ENCODE measurements at places on chromosomes 7 and 10.

- no peak for DNase-seq
These were observed 81.6 kb downstream of the ARMH3 start for GRCh38 chr10:101974091-101974971.

DNA sequence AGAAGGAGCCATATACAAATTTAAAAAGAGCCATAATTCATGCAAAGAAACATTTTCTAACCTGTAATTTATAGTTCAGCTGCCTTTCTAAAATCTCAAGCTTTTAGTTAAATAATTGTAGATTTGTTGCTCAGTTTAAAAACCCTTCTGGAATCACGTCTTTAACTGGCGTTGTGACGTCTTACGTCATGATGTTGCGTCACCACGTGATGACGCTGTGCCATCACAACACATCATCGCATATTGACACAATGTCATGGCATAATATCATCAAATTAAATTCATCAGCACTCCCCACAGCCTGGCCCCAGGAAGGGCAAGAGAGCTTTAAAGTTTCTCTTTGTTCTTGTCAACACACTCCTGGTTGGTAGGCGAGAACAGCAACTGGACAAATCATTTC is 194.8 kb downstream of the GRM8 start:
- DNase-seq, result no peak

DNA sequence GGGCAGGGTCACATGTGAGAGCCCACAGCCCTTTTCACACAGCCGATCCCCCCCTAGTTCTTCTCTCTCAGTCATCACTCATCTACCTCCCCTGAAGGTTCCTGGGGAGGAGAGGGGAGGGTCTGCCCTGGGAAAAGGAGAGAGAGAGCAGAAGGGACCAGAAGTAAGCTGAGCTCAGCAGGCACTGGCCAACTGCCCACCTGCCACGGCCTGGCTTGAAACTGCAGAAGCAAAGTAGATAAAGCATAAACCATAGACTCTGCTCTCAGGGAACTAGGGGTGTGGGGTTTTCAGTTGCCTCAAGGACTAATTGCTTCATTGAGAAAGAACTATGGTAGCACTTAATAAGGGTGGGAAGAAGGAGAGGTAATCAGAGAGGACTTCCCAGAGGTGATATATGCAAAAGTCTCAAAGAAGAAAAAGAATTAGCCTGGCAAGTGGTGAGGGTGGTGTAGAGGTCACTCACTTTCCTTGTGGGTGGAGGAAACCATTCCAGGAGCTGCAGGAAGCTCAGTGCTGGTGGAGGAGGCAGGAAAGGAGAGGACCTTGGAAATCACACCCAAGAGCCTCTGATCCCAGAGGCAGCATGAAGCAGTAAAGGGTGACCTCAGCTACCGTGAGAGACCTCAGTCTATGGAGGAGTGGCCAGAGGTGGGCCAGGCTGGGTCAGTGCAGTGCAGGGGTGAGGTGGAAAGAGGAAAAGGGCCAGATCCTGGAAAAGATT is 17.2 kb downstream of the PILRA start:
- no peak for DNase-seq

DNA sequence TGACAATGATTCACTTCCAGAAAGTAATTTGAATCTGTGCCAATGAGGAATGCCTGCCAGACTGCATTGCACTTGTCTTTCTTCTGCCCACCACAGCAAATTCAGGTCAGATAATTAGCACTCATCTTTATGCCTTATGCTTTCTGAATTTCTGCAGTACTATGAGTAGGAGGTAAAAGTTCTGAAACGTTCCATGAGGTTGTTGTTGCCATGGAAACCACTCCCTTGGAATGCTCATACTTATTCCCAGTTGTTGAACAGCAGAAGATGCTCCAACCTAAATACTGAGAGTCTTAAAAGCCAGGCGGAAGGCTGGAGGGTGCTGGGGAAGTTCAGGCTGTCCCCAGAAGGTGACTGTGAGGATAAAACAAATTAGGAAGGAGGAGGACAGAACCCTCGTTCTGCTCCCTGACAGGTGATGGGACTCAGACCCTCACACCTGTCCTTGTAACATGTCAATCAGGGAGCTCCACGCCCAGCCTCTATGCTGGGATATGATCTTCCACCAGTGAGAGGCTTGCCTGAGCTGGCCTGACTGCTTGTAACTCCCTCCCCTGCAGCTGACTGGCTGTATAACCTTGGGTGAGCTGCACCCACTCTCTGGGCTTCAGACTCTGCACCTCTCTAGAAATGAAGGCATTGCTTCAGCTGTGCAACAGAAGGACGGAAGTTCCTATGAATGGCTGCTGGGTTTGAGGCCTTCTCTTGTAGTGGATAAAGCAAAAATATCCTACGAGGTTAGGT is 554.3 kb upstream of the MGMT start:
- no peak for DNase-seq

DNA sequence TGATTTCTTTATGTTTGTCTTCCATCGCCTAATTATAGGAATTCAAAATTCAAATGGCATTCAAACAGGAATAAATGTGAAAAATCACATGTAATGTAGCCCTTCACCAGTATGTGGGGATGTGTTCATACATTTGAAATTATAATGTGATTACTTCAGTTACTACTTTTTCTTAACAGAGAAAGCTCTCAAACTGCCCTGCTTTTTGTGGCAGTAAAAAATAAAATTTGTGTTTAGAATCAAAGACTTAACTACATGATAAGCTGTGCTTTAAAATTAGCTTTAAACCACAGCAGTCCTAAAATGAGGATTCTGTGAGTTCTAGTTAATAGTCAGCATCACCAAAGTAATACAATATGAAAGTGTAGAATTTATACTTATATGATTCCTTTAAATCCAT is 7.8 kb upstream of the HERC4 start:
- no peak for DNase-seq

DNA sequence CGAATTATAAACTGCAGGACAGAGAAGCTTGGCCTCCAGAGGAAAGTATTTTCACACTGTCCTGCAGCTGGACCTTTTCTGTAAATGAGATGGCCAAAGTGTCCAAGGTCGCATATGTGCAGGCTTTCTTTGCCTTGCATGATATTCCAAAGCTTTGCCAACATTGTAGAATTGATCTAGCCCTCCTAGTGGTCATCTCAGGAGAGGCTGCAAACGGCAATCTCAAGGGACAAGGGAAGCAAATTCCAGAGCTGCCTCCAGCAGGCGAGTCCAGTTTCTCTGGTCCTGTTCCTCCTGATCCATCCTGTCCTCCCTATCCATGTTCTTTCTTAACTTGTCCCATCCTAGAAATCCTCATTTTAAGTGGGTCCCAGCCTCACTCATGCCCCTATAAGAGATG is 373.4 kb upstream of the PCDH15 start:
- no peak for DNase-seq

DNA sequence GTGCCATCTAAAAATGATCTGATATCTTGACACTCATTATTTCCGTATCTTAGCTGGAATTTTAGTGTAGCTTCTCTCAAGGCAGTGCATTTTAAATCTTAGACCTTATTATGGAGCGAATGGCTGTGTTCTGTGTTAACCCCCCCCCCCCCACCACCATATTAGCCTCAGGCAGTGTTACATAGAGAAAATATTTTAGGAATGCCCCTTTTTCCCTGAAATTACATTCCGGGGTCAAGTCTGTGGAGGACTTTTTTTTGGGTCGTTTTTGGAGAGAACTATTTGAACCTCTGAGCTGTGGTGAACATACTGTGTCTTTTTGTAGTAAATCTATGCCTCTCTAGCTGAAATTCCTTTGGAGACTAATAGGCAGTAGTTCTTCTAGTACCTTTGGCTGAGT is 3.1 kb downstream of the CCDC126 start:
- DNase-seq, result no peak

Measured in activated CD8-positive, alpha-beta memory T cell treated with anti-CD3 and anti-CD28 coated beads for 1 hour (primary cell).